ENCODE measurements at places on chromosomes 6 and 20.

GRCh38 chr6:140485740-140486449 lies 1111.4 kb upstream of the CITED2 start:
- no peak for DNase-seq

DNA sequence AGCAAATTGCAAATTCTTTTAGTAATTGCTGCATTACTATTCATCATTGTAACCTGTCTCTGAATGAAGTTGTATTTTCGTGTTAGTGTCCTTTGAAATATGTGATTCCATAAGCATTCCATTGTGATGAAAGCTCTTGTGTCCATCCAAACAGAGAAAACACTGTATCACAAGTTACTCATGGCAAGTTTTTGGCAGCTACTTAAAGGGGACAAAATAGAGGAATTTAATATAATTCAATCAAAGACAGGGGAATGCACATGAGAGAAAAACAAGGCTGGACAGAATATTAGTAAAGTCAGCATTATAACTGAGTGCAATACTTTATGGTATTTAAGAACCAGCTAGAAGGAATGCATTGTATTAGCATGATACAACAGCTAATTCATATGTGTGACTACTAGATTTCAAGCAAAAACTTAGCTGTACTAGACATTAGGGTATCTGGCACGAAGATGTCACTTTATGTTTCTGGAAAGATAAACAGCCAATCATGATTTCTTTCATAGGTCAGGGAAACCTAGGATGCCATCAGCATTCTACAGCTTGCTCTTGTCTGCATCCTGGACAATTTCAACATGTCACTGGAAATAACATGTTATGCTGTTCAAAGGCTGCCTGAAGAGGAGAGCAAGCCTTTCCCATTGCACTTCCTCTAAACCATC lies 270.6 kb upstream of the MARCKS start:
- no peak for DNase-seq

DNA sequence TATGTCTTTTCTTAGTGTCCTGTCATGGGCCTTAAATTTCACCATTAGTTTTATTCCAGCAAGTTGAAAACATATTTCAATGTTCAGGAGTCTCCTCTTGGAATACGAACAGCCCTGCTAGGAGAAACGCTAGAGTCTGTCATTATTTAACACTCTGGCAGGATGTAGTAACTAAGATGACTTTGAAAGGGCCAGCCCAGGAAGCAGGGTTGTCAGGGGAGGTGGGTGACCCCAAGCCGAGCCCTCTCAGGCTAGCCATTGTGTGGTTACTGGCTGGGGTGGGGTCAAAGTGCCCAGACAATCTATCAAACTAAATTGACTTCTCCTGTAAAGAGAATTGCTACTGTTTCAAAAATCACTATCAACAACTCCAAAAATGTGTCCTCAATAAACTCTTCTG lies 67.8 kb downstream of the LY86 start:
- no peak for DNase-seq

GRCh38 chr20:49323622-49324238 lies 45.9 kb upstream of the ZNFX1 start:
- DNase-seq: no peak

DNA sequence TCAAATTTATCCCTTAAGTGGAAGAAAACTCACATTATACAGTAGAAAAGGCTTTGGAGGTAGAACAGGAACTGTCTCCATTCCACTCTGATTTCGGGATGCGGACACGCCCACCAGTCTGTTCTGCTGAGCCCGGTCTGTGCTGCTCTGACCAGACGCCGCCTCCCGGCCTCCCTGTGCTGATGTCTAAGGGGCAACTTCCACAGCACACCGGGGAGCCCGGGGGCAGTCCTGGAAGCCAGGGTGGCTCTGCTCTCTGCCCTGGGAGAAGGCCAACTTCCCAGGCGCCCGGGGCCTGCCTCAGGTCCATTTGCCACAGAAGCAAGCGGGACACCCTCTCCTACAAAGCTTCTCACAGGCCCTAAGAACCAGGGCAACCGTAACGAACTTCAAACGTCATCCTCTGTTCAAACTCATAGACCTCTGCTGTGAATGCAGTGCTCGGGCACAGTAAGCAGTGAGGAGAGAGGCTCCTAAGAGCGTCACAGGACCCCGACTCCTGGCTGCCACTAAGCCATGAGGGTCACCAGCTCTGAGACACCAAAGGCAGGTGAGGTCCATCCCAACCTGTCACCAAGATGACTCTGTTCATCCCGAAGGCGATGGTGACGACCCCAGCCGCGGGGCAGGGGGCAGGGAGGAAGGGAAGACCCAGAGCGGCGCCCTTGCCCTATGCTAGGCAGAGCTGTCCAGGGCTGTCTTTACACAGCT lies 5.6 kb downstream of the TAF4 start:
- no peak for DNase-seq

DNA sequence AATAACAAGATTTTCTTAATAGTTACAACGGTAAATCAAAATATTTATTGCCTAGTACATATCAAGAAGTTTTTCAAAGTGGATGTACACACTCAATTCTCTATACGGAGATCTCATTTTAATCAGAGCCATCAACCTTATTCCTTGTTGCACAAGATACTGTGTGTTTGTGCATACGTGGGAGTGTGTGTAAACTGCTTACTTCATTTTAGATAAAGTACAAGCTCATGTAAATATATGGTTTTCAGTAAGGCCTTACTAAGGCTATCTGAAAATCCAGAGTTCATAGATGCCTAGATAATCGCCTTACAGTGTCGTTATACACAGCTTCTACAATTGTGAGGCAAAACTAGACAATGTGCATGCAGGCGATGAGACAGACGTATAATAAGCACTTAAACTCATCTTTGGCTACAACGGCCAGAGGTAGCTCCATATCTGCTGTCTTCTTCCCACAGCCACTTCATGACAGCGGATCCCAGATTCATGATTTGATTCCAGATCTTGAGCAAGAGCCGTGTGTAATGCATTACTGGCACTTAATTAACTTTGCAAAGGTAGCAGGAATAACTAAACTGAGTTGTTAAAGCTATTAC lies 2.5 kb downstream of the PERP start:
- no peak for DNase-seq

- no peak for DNase-seq
Measured at GRCh38 chr20:6559791-6560190, 207.7 kb upstream of the BMP2 start.

DNA sequence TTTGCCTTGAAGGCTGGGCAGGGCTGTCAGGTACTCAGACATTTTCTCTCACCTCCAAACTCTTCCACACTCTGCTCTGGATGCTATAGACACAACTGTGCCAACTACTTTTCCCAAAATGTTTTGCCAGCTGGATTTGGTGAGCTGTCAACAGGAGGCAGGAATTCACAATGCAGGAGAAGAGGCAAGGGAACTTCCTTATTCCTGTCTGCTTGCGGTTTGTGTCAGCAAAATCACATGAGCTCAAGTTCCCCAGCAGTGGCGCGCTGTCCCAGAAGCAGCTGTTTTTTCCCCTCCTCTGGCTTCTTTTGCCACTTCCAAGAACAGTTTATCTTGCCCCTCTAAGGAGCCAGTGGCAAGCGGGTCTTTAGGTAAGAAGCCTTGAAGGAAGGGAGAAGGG lies 608.2 kb downstream of the PRKN start:
- DNase-seq: no peak

GRCh38 chr6:148069256-148069655 lies 273.4 kb upstream of the SASH1 start:
- DNase-seq: no peak

DNA sequence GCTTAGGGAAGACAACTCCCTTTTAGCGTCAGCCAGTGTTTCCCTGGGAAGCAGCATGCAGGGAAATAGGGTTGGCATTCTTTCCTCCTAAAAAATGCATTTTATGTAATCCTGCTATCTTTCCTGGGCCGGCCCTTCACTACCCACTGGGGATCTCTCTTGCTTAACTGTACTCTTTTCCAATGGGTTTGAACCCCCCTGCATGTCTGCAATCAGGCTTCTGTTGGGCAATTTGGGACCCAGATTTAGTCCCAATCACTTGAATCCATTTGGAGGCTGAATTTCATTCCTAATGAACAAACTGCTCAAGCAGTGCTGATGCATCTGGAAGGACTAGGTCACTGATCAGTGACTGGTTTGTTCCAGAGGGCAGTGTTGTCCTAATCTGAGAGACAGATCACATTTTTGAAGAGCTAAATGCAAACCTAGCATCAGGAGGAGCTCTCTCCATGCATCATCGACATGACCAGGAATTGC lies 152.0 kb downstream of the TSHZ2 start:
- no peak for DNase-seq

GRCh38 chr6:143222801-143223231 lies 162.1 kb downstream of the AIG1 start:
- no peak for DNase-seq

DNA sequence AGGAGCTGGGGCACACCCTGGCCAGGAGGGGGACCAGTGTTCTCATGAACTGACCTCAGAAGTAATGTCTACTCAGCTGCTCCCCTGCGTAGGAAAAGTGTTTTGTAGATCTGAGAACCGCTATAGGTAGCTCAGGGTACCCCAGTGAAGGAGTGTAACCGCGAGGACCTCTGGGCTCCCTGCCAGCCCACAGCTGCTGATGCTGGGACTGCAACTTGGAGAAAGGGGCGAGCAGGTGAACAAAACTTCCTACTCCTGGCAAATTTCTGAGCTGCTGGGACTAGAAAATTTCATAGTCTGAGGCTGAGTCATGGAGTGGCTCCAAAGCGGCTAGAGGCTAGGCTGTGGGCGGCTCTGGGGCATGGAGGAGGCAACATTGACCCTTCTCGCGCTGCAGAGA lies 51.9 kb downstream of the PYGB start:
- no peak for DNase-seq

DNA sequence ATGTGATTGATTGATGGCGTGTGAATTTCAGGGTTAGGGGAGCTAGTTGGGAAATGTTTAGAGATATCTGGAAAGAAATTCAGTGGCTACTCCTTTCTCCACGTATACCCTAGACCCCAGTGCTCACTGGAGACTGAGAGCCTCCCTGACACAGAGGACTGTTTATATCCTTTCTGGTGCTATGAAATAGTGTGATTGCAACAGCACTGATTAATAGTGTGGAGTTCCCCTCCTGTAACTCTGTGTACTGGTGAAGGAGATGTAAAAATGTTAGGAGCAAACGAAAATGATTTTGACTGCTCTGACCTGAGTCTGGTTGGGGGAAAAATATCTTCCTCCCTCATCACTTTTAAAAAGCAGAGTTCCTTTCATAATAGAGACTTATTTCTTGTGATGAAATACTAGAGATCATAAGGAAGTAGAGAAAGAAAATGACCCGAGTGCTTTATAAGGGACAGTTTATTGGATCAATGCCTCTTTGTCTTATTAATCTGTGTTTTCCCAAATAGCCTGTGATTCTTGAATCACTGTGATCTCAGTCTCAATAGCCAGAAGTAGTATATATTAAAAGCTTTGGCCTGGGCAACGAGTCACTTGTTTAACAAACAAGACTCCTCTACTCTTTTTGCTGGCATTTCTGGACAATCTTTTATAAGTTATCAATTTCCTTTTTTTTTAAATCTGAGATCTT lies 92.3 kb downstream of the RNF182 start:
- DNase-seq: no peak

GRCh38 chr6:170192905-170193304 lies 98.0 kb downstream of the DLL1 start:
- no peak for DNase-seq

DNA sequence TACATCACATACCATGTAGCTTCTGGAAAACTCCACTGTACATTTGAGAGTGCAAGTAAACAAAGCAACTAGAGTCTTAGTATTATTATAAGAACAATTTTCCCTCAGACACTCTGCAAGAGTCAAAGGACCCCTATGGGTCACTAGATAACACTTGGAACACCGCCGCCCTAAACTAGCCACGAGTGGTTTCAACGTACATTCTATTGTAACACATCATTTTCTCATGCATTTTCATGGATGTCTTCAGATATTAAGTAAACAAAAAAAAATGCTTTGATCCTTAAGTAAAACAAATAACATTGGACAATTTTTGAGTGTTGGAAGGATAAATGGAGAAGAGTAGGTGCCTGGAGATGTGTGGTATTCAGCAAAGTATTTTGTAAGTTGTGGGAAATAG lies 3.2 kb upstream of the RNF146 start:
- no peak for DNase-seq

DNA sequence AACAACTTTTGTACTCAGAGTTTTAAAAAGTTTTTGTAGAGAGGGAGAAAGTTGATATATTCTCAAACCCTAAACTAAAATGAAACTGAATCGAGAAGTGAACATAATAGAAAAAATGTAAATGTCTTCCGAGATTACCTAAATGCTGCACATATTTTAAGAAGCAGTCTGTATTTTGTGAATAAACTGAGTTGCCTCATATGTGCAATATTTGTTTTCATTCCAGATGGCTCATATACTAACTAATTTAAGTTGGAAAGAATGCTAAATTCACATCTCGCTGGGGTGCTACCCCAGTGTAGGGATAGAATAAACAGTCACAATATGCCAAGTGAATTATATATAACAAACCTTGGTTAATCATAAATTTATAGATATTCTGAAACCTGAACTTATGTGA lies 285.9 kb upstream of the THEMIS start:
- DNase-seq: no peak

GRCh38 chr6:128406453-128406852 lies 113.9 kb downstream of the PTPRK start:
- DNase-seq: no peak

GRCh38 chr6:157964100-157964499 lies 17.6 kb upstream of the SYNJ2 start:
- no peak for DNase-seq

- no peak for DNase-seq
Measured at GRCh38 chr20:6654513-6655252, 112.8 kb upstream of the BMP2 start.

- no peak for DNase-seq
Measured at GRCh38 chr6:111256646-111257045, 169.3 kb downstream of the SLC16A10 start.

DNA sequence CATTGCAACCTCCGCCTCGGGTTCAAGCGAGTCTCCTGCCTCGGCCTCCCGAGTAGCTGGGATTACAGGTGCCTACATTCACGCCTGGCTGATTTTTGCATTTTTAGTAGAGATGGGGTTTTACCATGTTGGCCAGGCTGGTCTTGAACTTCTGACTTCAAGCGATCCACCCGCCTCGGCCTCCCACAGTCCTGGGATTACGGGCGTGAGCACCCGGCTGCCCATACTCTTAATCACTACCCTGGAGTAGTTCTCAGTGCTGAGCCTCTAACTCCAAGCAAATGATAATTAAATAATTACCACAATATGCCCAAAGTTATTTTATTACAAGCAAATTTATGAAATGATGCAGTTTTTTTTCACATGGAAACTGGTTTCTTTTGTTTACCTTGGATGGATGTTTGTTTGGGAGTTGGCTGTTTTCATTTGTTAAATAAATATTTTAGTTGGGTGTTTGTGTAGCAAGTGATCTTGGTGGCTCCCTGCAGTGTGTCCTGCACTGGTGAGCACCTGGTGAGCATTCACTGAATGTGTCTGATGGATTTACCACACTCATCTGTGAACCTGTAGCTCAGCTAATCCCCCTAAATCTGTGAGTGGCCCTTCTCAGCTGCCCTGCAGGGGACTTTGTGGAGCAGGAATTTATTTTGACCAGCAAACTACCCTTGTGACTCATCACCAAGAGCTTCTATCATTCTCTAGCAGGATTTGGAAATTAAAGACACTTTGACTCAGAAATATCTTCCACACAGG lies 36.9 kb downstream of the UTRN start:
- DNase-seq: no peak

All from GM12891 (cell line).